CD8-positive, alpha-beta memory T cell (primary cell): ENCODE measurements at places on chromosomes 2 and 18. TPM values are rescaled to one million over a fixed set of nuclear protein-coding genes. Genes with fewer than 3 reads are reported as not detected.

INPP5D gene
- 49.3 TPM for total RNA-seq

CXCR2 gene
- not detected for total RNA-seq

GAD1 gene
- total RNA-seq = 1.0 TPM

- no peaks in the 10 kb centered on the region for H3K36me3 ChIP-seq
- DNase-seq = no peak
- H3K4me1 ChIP-seq = no peaks in the 10 kb centered on the region
- no peaks in the 10 kb centered on the region for H3K27me3 ChIP-seq
Measured at GRCh38 chr2:227010433-227010832, 153.6 kb downstream of the COL4A4 start.

- no peak for DNase-seq
- no peaks in the 10 kb centered on the region for H3K27me3 ChIP-seq
- H3K4me1 ChIP-seq = peaks cover 8% of the 10 kb centered on the region
Measured at GRCh38 chr18:45103319-45104048, 422.8 kb downstream of the SETBP1 start.

GRCh38 chr2:153354377-153354776 is 124.2 kb downstream of the RPRM start:
- no peaks in the 10 kb centered on the region for H3K4me1 ChIP-seq
- no peaks in the 10 kb centered on the region for H3K36me3 ChIP-seq
- no peak overlapping the region for H3K27ac ChIP-seq

DNA sequence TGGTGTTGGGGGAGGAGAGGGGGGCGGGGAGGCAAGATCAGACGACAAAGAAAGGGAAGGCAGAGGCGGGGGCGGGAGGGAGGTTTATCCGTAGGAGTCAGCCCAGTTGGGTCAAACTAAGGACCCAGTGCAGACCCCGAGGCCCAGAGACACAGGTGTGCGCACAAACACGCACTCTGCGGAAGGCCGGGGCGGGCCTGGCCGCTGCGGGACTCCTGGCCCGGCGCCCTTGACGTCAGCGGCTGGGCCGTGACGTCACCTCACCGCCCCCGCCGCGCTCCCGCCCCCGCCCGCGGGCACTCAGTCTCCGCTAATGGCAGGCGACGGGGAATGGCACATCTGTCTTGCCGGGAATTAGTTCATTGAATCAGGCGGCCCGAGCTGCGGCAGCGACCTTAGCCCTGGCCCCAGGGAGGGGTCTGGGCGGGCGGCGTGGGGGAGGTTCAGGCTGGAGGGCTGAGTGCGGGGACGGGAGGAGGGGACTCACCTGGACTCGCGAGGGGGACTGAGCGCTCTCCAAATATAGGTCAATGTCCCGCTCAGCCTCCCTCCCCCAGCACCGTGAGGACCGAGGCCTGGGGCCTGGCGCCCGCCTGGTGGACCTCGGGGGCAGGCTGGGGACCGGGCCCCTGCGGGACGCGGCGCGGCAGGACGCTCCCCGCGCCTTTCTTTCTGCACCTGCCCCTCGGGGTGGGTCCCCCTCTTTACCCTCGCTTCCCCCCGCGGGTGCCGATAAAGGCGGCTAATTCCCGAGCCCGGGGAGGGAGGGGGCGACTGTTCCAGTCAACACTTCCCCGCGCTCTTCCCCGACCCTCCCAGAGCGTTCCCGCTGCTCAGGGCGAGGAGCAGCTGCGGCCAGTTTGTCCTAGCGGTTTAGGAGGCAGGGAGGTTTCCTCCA is 15.5 kb upstream of the ECEL1 start:
- H3K4me3 ChIP-seq = no peak overlapping the region
- no peaks in the 10 kb centered on the region for H3K4me1 ChIP-seq
- H3K36me3 ChIP-seq = no peaks in the 10 kb centered on the region
- peaks cover 8% of the 10 kb centered on the region for H3K27me3 ChIP-seq
- no peak for DNase-seq

DNA sequence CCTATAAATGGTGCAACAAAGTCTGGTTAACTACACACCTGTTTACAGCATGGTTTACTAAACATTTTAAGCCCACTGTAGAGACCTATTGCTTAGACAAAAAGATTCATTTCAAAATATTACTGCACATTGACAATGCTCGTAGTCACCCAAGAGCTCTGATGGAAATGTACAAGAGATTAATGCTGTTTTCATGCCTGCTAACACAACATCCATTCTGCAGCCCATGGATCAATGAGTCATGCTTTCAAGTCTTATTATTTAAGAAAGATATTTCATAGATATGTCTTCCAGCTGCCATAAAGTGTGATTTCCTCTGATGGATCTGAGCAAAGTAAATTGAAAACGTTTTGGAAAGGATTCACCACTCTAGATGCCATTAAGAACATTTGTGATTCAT is 781.1 kb downstream of the MBD2 start:
- no peaks in the 10 kb centered on the region for H3K36me3 ChIP-seq
- no peak for DNase-seq
- no peaks in the 10 kb centered on the region for H3K27me3 ChIP-seq
- no peak overlapping the region for H3K4me3 ChIP-seq
- H3K4me1 ChIP-seq = no peaks in the 10 kb centered on the region

GRCh38 chr2:88329815-88330603 is 122.5 kb downstream of the FOXI3 start:
- no peak overlapping the region for H3K4me3 ChIP-seq
- H3K27me3 ChIP-seq = no peaks in the 10 kb centered on the region
- no peaks in the 10 kb centered on the region for H3K4me1 ChIP-seq
- DNase-seq = no peak

DNA sequence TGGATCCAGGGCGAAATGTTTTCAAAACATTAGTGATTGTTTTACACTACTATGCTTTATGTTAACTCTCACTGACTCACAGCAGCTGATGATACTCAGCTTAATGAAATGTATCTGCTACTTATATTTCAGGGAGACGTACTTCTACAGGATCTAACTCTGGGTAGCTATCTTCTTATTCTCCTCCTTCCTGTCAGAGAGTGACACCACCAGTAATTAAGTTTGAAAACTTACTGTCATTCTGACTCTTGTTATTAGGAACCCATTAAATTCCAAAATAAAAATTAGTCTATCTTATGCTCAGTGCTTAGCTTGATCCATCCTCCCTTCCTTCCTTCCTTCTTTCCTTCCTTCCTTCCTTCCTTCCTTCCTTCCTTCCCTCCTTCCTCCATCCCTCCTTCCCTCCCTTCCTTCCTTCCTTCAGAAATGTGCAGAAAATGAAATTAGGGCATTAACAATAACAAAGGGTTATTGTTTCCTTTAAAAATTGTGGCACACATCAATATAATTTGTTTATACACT is 441.1 kb downstream of the MEIS1 start:
- DNase-seq = no peak
- no peaks in the 10 kb centered on the region for H3K4me1 ChIP-seq
- H3K27ac ChIP-seq = no peak overlapping the region
- no peaks in the 10 kb centered on the region for H3K27me3 ChIP-seq
- no peaks in the 10 kb centered on the region for H3K36me3 ChIP-seq
- no peak overlapping the region for H3K4me3 ChIP-seq
